ENCODE measurements at places on chromosomes 11 and 22.

DNA sequence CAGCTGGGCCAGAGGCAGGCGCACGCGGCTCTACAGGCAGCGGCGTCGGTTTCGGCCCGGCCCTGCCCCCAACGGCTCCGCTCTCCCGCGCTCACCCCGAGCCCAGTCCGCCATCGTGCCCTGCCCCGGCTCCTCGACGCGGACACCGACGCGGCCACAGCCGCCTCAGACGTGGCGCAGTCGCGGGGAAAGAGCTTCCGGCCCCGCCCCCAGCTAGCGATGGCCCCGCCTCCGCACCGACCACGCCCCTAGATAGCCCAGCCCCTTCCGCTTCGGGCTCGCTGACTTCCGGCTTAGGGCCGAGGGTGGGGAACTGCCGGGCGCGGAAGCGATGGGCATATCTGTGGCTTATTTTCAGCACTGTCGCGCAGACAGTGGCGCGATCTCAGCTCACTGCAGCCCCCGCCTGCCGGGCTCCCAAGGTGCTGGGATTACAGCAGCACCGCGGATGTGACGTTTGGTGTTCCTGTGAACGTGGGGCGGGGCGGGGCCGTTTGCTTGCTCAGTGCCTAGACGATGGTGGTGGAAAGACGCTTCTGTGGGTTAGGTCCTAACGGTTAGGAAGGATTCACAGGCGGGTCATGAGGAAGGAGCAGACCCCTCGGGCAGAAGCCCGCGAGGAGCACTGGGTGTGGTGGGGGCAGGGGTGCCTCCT is at the start of the genes BET1L and RIC8A:
BET1L (minus strand) TSS at position 192 of the 655 bp plus-strand sequence; CDS start at position 114, 78 bp downstream.
RIC8A (plus strand) TSS at position 501 of the 655 bp plus-strand sequence. CDS start 1,147 bp downstream, outside the sequence.
- peak; percentile 99 for DNase-seq

- DNase-seq: peak; percentile 79
Measured at GRCh38 chr11:96393753-96394348, 4.0 kb downstream of the JRKL start.

- no peak for DNase-seq
Measured at GRCh38 chr22:36068776-36069344, 40.2 kb upstream of the RBFOX2 start.

GRCh38 chr22:27801616-27802345 is at the start of gene MN1:
Gene MN1, minus strand, starts transcription at chr22:27801756. Its CDS starts 1,213 bp downstream, at chr22:27800543.
- DNase-seq: peak; percentile 54

DNA sequence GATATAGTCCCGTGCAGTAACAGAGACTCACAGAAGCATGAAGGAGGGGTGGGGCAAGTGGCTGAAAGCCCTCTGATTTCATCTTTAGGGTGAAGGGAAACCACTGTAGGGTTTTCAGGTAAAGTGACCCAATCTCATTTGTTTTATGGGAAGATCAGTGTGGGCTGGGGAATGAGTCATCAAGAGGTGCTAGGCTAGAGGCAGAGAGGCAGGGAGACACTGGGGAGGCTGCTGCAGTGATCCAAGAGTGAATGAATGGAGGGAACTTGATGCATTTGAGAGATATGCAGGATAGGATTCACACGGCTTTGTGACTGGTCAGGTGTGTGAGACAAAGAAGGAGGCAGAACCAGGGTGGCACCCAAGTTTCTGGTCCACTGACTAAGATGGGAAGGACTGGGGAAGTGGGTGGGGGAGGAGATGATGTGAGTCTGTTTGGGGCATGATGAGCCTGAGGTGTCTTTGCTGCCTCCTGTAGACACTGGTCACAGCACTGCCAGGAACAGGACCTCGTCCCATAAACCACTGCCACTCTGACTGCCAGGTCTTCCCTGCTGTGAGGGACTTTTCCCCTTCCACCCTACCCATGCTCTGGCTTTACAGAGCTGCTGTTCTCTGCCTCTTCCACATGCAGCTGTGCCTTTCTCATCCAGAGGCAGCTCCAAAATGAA is 239.0 kb downstream of the TENM4 start:
- DNase-seq: no peak

DNA sequence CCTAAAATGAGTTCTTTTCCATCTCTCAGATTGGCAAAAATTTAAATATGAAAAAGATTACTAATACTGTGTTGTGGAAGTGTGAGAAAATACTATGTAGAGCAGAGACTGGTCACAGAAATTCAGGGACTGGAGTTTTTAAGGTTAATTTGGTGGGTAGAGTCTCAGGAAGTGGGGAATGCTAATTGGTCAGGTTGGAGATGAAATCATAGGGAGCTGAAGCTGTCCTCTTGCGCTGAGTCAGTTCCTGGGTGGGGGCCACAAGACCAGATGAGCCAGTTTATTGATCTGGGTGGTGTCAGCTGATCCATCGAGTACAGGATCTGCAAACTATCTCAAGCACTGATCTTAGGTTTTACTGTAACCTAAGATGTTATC is 29.4 kb upstream of the TMEM86A start:
- no peak for DNase-seq

DNA sequence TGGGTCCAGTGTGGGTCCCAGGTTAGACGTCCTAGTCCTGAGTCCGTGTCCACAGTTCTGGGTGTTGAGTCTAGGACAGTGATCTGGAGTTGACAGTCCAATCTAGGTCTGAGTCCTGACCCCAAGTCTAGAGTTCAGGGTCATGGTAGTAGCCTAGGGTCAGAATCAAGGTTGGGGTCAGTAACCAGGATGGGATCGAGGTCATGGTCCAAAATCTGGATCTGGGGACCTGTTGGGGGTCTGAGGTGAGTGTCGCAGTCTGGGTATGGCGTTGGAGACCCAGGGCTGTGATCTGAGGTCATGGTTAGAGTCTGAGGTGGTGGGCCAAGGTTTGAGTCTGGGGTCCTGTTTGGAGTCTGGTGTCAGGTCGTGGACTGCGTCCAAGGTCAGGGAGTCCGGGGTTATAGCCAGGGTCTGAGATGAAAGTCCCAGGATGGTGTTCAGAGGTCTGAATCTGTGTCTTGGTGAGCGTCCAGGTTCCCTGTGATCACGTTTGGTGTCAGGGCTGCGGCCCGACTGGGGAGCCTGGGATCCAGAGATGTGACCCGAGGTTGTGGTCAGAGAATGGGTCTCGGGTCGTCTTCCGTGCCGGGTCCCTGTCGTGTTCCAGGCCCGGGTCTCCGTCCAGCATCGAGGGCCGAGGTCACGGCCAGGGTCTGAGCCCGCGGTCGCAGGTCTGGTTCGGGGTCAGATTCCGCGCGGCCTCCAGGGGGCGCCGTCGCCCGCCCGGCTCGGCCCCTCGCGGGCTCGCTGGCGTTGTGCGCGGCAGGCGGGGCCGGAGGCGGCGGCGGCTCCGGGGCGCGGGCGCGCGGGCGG is 432 bp upstream of the GRK2 start:
- DNase-seq: peak; percentile 75

GRCh38 chr11:112694245-112694644 is 267.0 kb upstream of the NCAM1 start:
- no peak for DNase-seq

DNA sequence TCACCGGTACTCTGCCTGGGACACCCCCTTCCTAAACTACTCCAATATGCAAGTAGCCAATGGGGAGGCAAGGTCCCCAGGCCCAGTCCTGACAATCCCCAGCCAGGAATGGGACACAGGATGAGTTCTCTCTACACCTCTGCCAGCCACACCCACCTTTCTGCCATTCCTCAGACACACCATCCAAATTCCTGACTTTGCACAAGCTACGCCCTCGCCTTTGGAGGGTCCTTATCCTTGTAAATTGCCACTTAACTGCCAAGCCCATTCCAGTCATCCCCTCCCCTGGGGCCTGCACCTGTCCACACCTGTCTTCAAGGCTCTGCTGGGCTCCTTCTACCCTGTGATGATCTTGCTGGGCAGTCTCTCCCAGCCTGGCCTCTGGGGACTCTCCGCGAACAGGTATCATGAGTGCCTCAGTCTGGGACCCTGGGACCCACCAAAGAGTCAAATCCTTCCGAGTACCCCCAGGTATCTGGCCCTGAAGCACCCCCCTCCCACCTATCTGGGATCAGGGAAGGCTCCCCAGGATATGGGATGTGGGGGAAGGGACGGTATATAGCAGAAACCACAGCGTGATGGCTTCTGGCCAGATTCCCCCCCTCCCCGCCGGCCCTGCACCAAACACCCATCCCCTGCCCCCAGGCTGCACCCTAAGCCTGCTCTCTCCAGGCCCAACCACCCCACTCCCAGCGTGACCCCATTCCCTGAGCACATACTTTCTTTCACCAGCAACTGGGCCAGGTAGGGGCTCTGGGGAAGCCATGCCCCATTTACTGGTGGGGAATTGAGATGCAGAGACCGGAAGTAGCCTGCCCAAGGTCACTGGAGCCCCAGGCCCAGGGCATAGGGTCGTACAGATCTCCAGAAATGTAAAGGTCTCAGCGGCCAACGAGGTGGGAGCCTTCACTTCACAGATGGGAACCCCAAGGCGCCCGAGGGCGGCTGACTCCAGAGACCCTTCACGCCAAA is 806 bp downstream of the ARAP1 start:
- DNase-seq: peak; percentile 21

- no peak for DNase-seq
Measured at GRCh38 chr11:1920128-1920908, 815 bp downstream of the TNNT3 start.

DNA sequence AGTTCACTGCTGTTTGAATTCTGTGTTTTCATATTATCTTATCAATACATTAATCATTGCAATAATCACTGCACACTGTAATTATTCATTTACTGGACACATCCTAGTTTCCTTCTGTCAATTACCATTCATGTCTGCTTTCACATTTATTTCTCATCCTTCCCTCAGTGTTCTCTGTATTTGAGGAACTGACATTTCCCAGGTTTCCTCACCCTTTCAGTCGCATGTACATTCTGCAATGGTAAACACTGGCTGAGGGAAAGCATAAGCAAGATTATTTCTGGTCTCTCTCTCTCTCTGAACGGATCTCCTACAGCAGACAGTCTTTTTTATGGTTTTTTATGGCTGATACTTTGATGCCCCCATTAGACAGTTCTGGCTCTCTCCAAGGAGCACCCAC is 4.2 kb upstream of the HBD start:
- DNase-seq: peak; percentile 14

GRCh38 chr22:46931414-46931813 is 169.0 kb downstream of the TBC1D22A start:
- no peak for DNase-seq

GRCh38 chr11:69173331-69173730 is 17.6 kb downstream of the SMIM38 start:
- DNase-seq: no peak

GRCh38 chr11:77030834-77031414 is 3.3 kb upstream of the B3GNT6 start:
- no peak for DNase-seq

DNA sequence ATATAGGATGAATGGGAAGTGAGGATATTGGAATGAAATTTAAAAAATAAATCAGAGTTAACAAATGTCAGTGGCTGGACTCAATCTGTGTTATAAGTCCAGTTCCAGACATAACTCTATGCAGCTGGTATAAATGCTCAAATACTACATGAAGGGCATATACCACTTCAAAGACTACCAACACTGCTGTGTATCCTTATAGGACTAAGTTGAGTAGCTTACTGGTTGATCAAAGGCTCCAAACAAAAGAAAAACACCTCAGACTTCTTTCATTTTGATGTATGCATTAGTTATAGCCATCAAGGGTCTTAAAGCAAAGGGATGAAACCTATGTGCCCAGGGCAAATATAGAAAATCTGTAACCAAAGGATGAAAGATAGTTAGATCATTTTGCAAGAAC is 86.2 kb downstream of the PAK1 start:
- no peak for DNase-seq

GRCh38 chr11:130580891-130581492 is 132.5 kb downstream of the ADAMTS15 start:
- DNase-seq: no peak

- no peak for DNase-seq
Measured at GRCh38 chr22:22386602-22387385, 121.7 kb downstream of the ZNF280B start.

- no peak for DNase-seq
Measured at GRCh38 chr11:83174008-83174407, 17.1 kb downstream of the PCF11 start.

DNA sequence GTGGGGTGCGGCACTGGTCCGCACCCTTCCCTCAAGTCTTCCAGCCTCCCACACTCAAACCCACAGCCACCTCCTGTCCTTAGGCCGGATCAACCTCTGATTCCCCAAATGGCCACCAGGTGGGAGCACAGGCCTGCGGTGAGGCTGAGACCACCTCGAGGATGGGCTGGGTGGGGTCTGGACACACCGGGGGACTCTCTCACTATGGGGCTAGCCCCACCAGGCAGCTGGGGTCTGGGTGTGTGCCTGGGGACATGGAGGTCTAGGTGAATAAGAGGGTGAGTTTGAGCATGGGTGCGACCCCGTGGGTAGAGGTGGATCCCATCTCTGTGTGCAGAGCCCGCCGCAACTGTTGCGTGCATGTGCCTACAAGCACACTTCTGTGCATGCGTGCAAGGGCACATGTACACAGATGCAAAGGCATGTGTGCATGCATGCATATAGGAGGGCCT is 32.6 kb downstream of the MYO18B start:
- DNase-seq: peak; percentile 43

- no peak for DNase-seq
Measured at GRCh38 chr11:29119116-29119515, 897.7 kb downstream of the KCNA4 start.

DNA sequence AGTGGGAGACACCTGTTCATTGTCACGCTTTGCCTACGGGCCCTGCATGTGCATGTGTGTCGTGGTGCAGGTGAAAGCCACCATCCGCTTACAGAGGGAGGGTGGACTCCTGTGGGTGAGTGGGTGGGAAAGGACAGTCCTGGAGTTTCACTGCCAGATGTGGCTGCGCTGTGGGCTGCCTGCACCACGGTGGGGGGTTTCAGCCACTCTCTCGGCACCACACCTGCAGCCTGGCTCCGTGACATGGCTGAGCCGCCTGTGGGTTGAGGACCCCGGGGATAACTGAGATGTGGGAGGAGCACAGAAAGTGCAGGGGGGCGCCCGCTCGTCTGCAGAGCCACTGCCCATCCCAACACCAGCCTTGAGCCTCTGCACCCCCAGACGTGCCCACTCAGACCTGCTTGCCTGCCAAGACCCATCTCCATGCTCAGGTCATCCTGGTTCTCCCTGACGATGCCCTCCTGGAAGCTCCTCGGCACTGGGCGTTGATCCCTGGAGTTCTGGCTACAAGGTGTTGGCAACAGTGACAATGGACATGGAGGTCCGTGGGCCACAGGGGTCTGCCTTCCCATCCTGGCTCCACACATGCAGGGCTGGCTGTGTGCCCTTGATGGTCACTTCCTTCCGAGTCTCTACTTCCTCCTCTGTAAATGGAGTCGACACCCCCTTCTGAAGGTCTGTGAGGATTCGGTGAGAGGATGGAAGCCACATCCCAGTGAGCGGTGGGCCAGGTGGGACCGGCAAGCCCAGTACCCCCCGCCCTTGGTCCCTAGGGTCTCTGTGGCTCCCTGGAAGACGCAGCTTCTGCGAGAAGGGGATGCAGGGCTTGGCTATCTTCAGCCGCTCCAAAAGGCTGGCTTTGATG is 1007.0 kb downstream of the BRD1 start:
- DNase-seq: no peak

GRCh38 chr11:73047773-73048371 is 94.2 kb downstream of the FCHSD2 start:
- no peak for DNase-seq

- no peak for DNase-seq
Measured at GRCh38 chr11:115226556-115226955, 277.7 kb downstream of the CADM1 start.

- DNase-seq: no peak
Measured at GRCh38 chr11:62925745-62926679, 4.8 kb upstream of the CHRM1 start.
